T47D (cell line): ENCODE measurements at places on chromosomes 11 and 22.

- DNase-seq: no peak
These were observed 54.9 kb upstream of the BLID start for GRCh38 chr11:122170815-122171475.

GRCh38 chr11:103624708-103625623 is 411.5 kb upstream of the DDI1 start:
- DNase-seq: no peak

- DNase-seq: no peak
These were observed 3.1 kb downstream of the KCNJ5 start for GRCh38 chr11:128894286-128894681.

GRCh38 chr11:44143987-44144909 is 48.8 kb downstream of the EXT2 start:
- DNase-seq: peak; percentile 96

GRCh38 chr11:134555510-134555909 is 143.5 kb upstream of the B3GAT1 start:
- DNase-seq: no peak

DNA sequence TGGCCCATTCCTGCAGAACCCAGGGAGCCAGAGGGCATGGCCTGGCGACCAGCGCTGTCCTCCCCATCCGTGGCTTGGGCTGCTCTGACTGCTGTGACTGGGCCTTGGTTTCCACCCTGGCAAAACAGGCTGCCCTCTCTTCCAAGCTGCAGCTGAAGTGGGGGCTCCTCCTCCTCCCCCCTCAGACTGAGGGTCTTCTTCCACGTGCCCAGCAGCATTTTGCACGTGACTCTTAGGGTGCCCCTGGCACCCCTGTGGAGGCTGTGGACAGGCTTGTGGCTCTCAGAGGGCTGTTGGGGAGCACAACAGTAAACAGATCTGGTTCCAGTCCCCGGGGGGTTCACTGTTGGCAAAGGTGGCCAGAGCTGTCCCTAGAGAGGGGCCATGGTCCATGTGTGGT is 51.4 kb downstream of the PISD start:
- DNase-seq: no peak

GRCh38 chr22:25495285-25495684 is 69.2 kb upstream of the GRK3 start:
- DNase-seq: no peak

- DNase-seq: no peak
These were observed 4.9 kb upstream of the MRGPRF start for GRCh38 chr11:69017951-69018350.

- DNase-seq: no peak
These were observed 334.3 kb downstream of the NTM start for GRCh38 chr11:131704682-131705081.

DNA sequence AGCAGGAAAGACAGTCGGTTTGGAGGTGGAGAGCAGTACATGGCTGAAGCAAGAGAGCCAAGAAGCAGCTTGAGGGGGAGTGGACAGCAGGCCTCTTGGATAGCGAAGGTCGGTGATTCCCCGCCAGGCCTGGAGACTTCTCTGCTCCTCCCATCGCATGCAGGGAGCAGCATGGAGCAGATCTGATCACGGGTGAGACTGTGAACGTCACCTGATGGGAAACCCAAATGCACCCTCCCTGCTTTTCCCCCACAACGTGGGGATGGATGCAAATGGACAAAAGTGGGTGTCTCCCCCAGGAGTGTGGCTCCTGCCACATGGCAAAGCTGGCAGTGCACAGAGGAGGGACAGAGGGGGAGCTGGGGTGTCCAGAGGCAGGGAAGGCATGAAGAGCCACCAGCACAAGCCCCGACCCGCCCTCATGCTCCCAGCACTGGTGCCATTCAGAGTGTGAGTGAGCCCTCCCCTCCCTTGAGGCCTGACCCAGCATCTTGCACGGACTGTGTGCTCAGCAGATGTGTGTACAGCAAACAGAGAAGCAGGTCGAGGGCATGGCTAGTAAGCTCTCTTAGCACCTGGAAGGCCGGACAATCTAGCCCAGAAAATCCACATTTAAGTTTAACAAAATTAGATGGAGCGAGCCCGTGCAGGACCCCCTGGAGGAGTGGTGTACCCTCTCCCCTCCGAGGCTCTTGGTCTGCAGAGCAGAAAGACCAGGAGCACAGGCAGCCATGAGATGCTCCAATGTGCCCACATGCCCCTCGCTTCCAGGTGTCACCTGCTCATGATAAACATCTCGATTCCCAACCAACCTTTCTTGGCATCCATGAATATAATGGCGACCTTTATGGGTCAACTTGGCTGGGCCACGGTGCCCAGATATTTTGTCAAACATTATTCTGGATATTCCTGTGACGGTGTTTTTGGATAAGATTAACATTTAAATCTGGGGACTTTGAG is 661.7 kb downstream of the TBC1D22A start:
- no peak for DNase-seq

DNA sequence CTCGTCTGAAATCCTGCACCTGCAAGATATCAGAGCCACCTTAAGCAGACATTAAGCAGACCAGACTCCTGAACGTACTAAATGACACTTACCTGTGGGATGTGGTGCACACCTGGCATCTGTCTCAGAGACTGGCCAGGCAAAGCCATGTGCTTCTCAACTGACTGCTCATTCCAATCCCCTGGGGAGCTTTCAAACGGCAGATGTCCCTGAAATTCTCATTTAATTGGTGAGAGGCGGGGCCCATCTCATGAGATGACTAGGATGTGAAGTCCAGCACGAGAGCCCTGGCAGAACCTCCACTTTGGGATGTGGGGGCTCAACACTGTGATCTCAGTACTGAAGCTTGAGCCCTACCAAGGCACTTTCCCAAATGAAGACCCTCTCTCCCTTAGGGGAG is 84.9 kb upstream of the HMGXB4 start:
- no peak for DNase-seq

DNA sequence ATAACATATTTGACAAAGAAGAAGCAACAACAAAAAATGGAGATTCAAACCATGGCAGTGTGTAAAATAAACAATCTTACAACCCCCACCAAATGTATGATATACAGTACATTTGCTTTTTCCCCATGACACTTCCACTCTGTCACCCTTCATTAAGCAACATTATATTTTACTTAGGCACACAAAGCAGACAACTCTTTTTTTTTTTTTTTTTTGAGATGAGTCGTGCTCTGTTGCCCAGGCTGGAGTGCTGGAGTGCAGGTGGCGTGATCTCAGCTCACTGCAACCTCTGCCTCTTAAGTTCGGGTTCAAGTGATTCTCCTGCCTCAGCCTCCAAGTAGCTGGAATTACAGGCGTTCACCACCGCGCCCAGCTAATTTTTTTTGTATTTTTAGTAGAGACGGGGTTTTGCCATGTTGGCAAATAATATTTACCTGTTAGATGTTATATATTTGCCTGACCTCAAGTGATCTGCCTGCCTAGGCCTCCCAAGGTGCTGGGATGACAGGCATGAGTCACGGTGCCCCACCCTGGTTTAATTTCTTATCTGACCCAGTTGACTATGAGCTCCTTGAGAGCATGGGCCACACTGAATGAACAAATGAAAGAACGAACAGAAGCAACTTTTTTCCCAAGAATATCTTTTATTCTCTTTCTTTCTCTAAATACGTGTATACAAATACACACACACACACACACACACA is 5.5 kb upstream of the PCF11 start:
- DNase-seq: no peak
